CD4-positive, alpha-beta memory T cell (primary cell): ENCODE measurements at places on chromosomes 3 and 15. TPM values are rescaled to one million over a fixed set of nuclear protein-coding genes. Genes with fewer than 3 reads are reported as not detected.

Gene CNTN3
- total RNA-seq = not detected

Gene TMEM158
- total RNA-seq = not detected

Gene SPTBN5
- total RNA-seq = 2.4 TPM

Gene CCDC39
- 0.29 TPM for total RNA-seq

Gene GOLGA6A
- 0.17 TPM for total RNA-seq

Gene FGF7
- 0.06 TPM for total RNA-seq

Gene CELF6
- 4.9 TPM for total RNA-seq

Gene P4HTM
- 79.3 TPM for total RNA-seq

Gene IQCF5
- total RNA-seq = not detected

Gene ELP6
- total RNA-seq = 28.6 TPM

Gene ADAMTS9
- total RNA-seq = not detected

Gene TOPAZ1
- not detected for total RNA-seq

Gene MKRN2OS
- total RNA-seq = not detected

Gene CD200R1
- total RNA-seq = 30.1 TPM

- no peak for DNase-seq
Measured at GRCh38 chr3:120448756-120449155, 2.0 kb downstream of the FSTL1 start.

DNA sequence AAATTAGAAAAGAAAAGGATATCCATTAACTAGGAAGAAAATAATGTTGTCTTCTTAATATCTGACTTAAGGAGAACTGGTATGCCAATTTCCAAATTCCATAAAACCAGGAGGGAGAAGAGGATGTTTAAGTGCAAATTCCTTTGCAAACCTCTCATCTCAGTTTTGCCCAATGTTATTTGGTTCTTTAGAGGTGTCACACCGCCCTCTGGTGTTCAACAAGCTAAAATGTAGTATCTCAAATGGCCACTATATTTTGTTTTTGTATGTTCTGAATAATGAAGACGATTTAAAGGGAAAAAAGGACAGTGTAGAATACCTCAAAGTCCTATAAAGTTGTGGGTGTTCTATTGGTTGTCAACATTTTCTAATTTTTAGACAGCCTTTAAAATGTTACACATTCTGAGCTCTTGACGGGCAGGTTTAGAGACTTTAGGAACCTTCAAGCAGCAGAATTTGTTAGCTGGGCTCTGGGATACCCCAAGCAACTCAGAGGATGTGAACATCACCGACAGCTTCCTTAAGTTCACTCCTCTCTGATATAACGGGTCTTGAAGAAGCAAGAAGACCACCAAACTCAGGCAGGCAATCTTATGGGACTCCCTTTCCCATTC lies 458.3 kb downstream of the MFSD1 start:
- DNase-seq = peak; percentile 7

DNA sequence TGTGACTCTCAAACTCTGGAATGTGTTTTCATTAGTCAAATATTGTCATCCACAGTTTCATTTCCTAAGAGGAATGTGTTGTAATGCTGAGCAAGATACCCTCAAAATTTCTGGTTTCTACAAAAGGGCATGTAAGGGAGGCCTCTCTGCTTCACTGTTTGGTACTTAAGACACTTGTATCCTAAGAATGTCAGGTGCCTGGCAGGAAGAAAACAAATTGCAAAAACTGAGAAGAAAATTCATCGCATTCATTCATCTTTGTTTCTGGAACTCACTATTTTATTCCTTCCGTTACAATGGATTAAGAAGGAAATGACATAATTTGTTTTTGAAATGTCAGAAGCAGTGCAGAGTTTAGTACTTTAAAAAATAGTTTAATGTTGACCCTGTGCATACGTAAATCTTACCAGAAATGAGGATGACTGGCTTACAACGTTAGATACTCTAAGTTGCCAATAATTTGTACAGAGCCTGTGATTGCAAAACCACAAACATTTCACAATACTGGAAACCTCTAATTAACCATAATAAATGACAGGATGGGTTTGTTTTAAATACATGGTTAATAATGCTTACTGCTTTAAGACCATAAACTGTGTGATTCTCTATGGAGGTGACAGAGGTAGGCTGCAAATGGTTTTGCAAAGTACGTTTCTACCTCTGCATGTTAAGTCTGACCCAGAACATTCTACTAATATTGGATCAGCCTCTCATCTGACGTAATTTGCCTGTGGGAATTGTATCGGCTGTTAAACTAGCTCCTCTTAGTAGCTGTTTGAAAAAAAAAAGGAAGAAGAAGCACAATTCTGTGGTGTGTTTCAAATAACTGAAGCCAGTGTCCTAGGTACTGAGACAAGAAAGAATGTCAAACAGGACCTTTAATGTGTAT lies 477.8 kb downstream of the RBMS3 start:
- DNase-seq = no peak

DNA sequence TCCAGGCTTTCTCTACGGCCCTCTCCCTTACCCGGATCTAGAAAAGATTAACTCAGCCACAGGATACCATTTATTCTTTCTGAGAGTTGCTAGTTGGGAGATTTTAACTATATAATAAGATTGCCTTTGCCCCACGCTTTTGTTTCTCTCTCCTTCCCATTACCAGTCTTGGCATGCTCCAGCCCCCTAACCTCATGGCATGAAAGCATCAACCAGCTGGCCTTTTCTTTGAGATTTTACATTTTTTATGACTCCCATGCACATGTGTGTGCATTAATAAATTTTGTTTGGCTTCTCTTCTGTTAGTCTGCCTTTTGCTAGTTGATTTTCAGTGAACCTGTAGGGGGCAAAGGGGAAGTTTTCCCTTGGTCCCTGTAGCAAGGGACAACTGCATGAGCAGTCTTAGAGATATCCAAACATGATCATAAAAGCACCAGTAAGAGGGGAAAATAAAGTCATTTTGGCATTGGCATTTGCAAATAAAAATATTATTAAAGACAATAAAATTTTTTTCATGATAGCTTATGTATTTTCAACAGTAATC lies 73.6 kb downstream of the OXSM start:
- no peak for DNase-seq

- no peak for DNase-seq
Measured at GRCh38 chr3:21528291-21528995, 222.6 kb downstream of the ZNF385D start.

DNA sequence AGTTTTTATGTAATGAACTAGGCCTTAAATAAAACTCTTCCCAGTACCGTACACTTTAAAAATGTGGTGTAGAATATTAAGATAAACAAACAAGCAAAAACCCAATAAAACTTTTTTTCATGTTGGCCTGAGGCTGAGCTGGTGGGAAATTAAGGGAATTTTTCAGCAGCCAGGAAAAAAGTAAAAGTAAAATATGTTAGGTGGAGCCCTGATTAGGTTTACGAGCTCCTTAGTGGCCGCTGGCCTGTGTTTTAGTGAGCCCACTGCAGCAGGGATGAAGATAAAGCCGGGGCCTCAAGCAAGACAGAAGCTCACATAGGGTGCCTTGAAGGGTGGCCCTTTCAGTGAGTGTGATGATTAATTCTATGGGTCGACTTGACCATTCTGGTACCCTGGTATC lies 16.1 kb upstream of the ARL14 start:
- DNase-seq = no peak

DNA sequence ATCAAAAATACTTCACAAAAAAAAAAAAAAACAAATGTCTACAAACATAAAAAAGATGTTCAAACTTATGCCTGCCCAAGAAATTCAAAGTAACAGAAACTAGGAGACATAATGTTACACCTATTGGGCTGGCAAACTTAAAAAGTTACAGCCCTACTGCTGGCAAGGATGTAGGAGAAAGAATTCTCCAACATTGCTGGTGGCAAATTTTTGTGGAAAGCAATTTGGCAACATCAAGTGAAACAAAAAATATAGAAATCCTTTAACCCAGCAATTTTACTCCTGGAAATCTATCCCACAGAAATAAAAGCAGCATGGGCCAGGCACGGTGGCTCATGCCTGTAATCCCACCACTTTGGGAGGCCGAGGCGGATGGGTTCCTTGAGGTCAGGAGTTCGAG lies 73.2 kb downstream of the STAG1 start:
- DNase-seq = no peak

- DNase-seq = peak; percentile 37
Measured at GRCh38 chr3:127455541-127456450, 134.7 kb downstream of the TPRA1 start.

- DNase-seq = no peak
Measured at GRCh38 chr3:39056151-39056550, 4.3 kb downstream of the WDR48 start.

- DNase-seq = no peak
Measured at GRCh38 chr15:47395076-47395475, 322.2 kb upstream of the SEMA6D start.

DNA sequence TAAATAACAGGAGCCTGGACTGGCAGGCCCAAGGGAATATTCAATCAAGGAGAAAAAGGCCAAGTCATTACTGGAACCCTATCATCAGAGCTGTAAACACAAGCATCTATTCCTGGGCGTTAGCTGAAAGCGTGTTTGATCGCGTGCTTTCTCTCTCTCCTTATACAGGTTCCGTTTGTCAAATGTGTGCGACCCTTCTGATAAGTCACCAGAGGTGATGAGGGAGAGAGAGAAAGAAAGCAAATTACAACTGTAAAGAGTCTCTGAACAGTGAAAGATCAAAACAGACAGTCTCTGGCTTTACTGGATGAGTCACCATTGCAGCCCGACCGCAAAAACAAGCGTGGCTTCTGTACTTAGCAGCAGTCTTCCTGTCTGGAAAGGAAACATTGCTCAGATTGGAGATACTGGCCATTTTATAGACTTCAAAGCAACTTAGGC lies 39.5 kb upstream of the TPRG1 start:
- DNase-seq = peak; percentile 70

- DNase-seq = no peak
Measured at GRCh38 chr3:43894176-43895049, 203.7 kb downstream of the ABHD5 start.

DNA sequence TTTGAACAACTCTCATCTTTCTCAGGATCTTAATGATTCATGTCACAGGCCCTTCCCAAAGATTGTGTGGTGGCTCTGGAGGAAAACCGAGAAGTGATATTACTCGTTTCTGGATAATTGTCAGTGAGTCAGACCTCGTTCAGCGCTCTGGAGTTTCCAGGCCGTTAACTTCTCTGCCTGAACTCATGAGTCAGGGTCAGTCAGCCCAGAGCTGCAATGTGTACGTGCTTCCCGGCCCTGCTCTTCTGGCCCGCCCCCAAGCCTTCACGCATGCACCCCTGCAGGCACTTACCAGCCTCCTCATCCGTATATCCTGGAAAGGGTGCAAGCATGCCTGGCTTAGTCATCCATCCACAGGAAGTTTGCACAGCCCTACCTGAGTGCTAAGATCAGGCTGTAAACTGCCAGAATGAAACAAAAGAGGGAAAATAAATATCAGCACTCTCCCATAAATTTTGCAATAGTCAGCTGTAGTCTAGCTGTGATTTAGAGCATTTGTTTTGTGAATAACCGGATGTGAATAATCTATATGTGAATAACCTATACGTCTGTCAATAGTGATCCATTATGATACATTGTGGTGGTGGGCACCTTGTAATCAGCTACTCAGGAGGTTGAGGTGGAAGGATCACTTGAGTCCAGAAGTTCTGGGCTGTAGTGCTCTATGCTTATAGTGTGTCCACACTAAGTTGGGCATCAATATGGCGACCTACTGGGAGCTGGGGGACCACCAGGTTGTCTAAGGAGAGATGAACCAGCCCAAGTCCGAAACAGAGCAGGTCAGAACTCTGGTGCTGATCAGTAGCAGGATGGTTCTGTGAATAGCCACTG lies 35.3 kb upstream of the SEMA4B start:
- no peak for DNase-seq

GRCh38 chr3:114498539-114499370 lies 204.9 kb downstream of the TIGIT start:
- no peak for DNase-seq

GRCh38 chr3:5026046-5026362 lies 46.8 kb downstream of the BHLHE40 start:
- DNase-seq = no peak

GRCh38 chr3:7700977-7701376 lies 800.6 kb upstream of the LMCD1 start:
- no peak for DNase-seq

GRCh38 chr15:73684581-73685455 lies 635 bp downstream of the CD276 start:
- no peak for DNase-seq

DNA sequence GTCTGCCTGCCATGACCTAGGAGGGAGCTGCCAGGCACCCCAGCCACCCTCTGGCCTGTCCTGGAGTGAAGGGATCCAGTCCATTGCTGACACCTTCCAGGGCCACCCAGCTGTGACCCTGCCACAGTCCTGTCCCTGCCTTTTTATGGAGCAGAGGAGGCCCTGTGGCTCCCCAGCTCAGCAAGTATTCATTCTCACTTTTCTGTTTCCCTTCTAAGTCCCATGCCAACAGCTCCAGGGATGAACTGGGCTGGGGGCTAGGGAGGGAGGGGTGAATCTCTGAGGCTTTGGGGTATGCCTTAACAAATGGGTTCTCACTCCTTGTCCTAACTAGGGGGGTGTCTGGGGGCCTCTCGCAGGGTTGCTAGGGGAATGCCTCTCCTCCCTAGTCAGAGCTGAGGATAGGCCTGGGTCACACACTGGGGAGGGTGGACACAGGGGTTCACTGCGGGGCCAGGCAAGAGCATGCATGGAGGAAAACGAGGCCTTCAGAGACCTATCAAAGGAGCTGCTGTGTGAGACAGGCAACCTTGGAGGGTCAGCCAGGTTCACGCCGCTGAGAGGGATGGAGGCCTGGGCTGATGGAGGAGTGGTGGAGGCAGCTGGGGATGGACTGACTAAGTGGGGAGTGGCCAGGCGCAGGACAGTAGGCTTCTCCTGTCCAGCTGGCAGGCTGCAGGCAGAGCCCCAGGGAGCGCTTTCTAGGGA lies 31.8 kb downstream of the EPHB3 start:
- no peak for DNase-seq

- no peak for DNase-seq
Measured at GRCh38 chr15:42119446-42119760, 25.0 kb upstream of the PLA2G4D start.

- DNase-seq = no peak
Measured at GRCh38 chr3:10518506-10519150, 13.2 kb upstream of the ATP2B2 start.

GRCh38 chr3:33932010-33932764 lies 133.8 kb downstream of the PDCD6IP start:
- no peak for DNase-seq

GRCh38 chr3:39125841-39126500 lies 18.5 kb downstream of the TTC21A start:
- no peak for DNase-seq
